ENCODE measurements at places on chromosomes 1 and 21.

GRCh38 chr1:214448536-214448935 lies 102.9 kb downstream of the PTPN14 start:
- no peak for DNase-seq

- DNase-seq, result peak; percentile 98
Measured at GRCh38 chr1:6026095-6026809, 19.4 kb upstream of the KCNAB2 start.

DNA sequence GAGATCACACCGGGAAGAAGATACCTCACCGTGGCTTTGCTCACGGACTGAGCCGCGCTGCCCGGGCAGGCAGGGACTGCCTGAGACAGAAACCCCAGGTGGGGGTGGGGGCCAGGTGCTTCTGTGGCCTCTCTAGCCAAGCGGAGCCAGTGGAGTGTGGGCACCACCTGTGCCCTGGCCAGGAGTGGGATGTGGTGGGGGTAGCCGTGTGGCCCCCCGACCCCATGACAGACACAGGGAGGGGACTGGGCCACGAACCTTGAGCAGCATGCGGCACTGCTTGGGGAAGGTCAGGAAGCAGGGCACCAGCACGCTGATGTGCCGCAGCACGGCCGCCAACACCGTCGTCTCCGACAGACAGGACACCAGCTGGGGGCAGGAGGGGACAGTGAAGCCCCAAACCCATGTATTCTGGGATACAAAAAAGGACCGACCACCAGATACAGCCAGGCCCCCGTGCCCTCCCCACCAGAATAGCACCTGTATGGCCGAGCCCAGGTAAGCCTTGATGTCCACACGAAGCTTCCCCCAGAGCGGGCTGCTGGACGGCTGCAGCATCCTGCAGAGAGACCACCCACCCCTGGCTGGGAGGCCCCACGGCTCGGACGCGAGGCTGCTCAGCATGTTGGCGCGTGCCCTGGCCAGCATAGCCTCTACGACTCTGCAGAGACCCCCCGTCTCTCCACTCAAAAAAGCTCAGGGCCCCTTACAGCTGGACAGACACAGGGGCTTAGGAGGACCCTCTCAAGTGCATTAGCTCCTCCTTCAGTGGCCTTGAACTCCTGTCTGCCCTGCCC lies 5.3 kb downstream of the NOC2L start:
- no peak for DNase-seq

- DNase-seq, result no peak
Measured at GRCh38 chr1:19088717-19089442, 121.2 kb downstream of the UBR4 start.

DNA sequence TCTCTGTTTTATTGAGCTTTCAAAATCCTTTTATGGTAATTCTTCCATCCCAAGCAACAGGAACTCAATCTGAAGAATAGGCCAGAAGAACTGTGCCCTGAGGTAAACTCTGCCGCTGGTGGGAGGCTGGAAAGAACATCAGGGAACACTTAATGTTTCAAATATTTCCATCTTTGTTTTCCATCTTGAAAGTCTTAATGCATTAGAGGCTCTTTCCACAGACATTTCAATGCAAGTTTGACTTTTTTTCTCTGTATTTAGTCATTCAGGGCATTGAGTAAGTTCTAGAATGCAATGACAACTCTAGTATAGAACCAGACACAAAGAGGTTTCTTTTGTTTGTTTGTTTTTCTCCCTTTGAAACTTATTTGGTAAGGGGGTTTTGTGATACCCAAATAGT lies 61.5 kb downstream of the KIAA0040 start:
- no peak for DNase-seq

- no peak for DNase-seq
Measured at GRCh38 chr1:93810316-93810715, 68.7 kb downstream of the DNTTIP2 start.

DNA sequence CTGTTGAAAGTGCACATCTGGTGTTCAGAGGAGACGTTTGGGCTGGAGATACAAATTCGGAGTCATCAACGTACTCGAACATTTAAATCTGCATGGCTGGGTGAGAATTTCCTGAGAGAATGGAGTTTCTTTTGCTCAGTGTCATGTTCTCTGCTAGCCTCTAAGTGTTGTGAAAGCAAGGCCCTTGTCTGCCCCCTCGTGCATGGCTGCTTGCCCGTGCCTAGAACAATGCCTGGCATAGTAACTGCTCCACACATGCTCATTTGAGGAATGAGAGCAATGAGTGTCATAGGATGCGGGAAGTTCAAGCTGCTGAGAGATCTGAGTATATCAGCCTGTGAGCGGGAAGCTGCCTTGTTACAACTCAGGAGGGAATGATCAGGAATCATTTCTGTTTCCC lies 171.1 kb upstream of the CSF3R start:
- no peak for DNase-seq

GRCh38 chr1:43372172-43372571 lies 4.4 kb upstream of the ELOVL1 start:
- no peak for DNase-seq

Data from KBM-7 (cell line).